Stimulated activated CD8-positive, alpha-beta memory T cell treated with anti-CD3 and anti-CD28 coated beads, Interleukin-7, amount 100 ng/mL, for 1 hour (primary cell): ENCODE measurements at places on chromosomes 1 and 21.

DNA sequence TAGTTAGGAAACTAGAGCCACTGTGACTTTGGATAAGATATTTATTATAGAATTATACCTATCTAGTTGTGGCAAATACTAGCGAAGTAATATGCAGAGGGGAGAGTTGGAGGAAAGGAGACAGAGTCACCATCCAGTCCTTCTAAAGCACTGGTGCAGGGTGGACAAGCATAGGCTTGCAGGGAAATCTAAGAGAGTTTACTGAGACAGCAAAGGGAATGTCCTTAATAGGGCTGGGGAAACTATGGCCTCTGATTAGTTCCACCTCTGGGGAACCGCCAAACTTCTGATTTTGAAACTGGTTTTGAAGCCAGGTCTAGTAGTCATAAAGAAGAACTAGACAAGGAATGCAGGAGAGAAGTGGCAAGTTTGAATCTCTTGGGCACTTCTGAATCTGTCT is 407.9 kb downstream of the VAV3 start:
- DNase-seq = no peak

GRCh38 chr1:54937469-54937868 is 43.0 kb upstream of the TMEM61 start:
- DNase-seq = no peak

GRCh38 chr1:113818578-113818977 is 6.3 kb upstream of the RSBN1 start:
- no peak for DNase-seq

- DNase-seq = no peak
These were observed 105.9 kb downstream of the PCP4 start for GRCh38 chr21:39972976-39973770.

- no peak for DNase-seq
These were observed 18.8 kb downstream of the SLC26A9 start for GRCh38 chr1:205924460-205924790.

DNA sequence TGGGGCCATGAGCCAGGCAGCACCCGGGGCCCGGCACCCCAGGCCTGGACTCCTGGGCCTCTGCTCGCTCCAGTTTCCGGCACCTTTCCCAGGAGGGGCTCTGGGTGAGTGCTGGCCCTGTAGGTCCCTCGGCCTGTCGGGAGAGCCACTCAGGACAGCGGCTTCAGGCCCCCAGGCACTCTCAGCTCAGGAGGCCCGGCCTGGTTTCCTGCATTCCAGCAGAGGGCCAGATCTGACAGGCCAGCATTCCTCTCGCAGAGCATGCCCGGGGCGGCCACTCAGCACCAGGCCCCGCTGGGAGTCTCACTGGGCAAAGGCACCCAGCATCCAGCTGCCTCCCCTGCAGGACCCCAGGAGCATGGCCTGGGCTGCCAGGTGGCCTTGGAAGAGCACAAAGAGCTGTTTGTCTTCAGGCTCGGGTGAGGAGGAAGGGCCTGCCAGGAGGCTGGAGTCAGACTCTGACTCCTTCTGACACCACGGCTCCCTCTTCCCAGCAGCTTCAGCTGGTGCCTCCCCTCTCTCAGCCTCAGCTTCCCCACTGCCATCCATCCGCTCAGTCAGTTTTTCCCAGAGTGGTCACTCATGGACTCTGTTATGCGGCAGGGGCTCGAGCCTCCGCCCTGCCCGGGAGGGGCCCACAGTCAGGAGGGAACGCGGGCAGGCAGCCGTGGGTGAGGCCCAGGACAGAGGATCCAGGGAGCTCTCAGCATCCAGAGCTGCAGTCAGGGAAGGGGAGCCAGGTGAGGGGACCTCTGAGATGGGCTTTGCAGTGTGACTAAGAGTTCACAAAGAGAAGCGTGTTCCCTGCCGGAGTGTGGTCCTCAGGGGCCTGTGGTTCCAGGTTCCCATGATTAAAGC is 51.7 kb downstream of the WNT9A start:
- no peak for DNase-seq

- no peak for DNase-seq
These were observed 102.0 kb upstream of the RUNX3 start for GRCh38 chr1:25031966-25032667.

DNA sequence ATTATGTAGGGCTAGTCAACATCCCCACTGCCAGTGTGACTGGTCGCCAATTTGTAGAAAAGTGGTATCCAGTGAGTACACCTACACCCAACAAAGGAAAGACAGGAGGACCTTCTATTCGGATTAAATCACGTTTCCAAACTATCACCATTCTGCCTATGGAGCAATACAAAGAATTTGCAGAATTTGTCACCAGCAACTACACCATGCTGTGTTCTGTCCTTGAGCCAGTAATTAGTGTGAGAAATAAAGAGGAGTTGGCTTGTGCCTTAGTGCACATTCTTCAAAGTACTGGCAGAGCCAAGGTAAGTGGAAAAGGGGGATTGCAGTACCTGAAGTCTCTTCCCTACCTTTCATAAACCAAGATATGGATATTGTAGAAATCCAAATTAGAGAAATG is 53.8 kb downstream of the CLEC20A start:
- no peak for DNase-seq

DNA sequence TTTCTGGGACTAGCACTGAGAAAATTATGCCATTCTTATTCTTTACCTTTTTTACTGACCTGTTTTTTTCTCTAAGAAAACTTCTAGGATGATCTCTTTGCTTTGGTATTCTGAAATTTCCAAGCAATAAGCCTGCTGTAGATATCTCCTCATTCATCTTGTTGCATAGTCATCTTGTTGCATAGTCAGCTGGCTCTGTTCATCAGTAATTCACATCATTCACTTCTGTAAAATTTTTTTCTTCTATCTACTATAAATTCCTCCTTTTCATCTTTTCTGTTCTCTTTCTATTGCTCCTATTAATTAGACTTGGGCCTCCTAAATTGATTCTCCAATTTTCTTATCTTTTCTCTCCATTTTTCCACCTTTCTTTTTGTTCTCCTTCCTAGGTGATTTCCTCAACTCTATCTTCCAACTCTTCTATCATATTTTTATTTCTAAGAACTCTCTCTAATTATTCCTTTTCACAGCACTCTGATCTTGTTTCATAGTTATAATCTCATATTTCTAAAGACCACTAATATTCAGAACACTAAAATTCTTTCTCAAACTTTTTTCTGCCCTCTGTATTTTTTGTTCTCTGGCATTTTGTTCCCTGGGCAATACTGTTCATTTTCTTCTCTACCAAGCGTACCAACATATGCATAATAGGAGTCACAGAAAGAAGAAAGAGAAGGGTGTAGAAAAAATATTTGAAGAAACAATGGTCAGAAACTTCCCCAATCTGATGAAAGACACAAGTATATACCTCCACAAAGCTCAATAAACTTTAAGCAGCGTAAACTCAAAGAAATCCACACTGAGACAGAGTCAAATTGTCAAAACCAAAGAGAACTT is 17.7 kb downstream of the TUT4 start:
- DNase-seq = no peak

DNA sequence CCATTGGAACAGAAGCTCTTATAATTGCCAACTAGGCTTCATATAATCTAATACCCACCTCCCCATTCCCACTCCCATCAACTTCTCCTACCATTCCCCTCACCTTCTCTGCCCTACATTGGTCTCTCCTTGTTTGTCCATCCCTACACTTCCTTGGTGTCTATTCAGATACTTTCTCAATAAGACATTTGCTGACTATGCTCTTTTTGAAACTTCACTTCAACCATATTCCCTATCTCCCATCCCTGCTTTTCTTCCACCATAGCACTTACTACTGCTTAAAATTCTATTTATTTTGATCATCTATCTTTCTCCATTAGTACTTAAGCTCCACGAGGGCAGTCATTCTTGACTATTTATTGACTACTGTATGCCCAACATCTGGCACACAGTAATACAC is 40.4 kb downstream of the CD160 start:
- no peak for DNase-seq
